Activated CD4-positive, alpha-beta T cell treated with anti-CD3 and anti-CD28 coated beads, Interleukin-2, amount 10 ng/mL, durations not matched to agents 7 days and 5 days (primary cell): ENCODE measurements at places on chromosomes 6 and 20.

DNA sequence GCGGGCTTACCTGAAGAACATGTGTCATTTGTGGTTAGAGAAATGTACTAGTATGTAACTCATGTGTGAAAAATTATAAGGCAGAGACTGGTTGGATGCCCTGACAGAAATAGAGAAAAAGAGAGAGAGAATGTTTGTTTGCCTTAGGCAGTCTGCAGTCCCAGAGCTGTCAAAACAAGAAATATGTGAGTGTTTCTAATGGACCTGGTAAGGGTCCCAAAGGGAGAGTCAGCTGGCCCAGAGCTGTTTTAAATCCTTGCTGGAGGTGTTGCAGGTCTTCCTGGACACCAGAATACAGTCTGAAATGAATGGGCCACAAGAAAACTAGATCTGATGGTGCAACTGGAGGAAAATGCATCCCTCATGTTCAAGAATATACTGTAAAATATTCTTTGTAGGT is 158.3 kb upstream of the OGFRL1 start:
- no peak for DNase-seq
- no peak overlapping the region for H3K27ac ChIP-seq
- no peaks in the 10 kb centered on the region for H3K36me3 ChIP-seq
- H3K4me1 ChIP-seq, result no peaks in the 10 kb centered on the region
- H3K4me3 ChIP-seq, result no peak overlapping the region
- no peaks in the 10 kb centered on the region for H3K27me3 ChIP-seq

DNA sequence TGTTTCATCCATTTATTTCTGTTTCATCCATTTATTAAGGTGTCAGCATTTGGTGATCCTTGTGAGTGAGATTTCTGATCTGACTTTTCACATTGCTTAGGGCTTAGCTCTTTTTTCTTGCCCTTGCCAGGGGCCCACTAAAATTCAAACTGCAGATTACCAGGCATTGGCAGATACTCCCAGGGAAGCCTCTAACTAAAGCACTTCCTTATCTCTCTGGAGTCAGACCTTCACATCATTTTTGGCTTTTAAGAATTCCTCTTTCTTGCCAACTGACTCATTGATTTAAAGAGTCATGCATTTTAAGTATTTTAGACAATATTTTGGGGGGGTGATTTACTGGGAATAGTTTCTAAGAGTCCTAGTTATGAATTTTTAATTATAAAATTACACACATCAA is 2.6 kb upstream of the WFDC8 start:
- H3K4me3 ChIP-seq, result no peak overlapping the region
- H3K27ac ChIP-seq, result no peak overlapping the region
- no peak for DNase-seq
- H3K27me3 ChIP-seq, result peaks cover 32% of the 10 kb centered on the region

GRCh38 chr6:88670369-88670768 is 293.0 kb downstream of the RNGTT start:
- H3K36me3 ChIP-seq, result peaks cover 40% of the 10 kb centered on the region
- no peak for DNase-seq
- H3K27ac ChIP-seq, result no peak overlapping the region
- no peaks in the 10 kb centered on the region for H3K27me3 ChIP-seq
- no peaks in the 10 kb centered on the region for H3K4me1 ChIP-seq
- no peak overlapping the region for H3K4me3 ChIP-seq

- no peak for DNase-seq
- no peaks in the 10 kb centered on the region for H3K27me3 ChIP-seq
- H3K27ac ChIP-seq, result no peak overlapping the region
- H3K4me1 ChIP-seq, result peaks cover 6% of the 10 kb centered on the region
- H3K36me3 ChIP-seq, result no peaks in the 10 kb centered on the region
- no peak overlapping the region for H3K4me3 ChIP-seq
These were observed 187.4 kb upstream of the SNX9 start for GRCh38 chr6:157635388-157636244.

DNA sequence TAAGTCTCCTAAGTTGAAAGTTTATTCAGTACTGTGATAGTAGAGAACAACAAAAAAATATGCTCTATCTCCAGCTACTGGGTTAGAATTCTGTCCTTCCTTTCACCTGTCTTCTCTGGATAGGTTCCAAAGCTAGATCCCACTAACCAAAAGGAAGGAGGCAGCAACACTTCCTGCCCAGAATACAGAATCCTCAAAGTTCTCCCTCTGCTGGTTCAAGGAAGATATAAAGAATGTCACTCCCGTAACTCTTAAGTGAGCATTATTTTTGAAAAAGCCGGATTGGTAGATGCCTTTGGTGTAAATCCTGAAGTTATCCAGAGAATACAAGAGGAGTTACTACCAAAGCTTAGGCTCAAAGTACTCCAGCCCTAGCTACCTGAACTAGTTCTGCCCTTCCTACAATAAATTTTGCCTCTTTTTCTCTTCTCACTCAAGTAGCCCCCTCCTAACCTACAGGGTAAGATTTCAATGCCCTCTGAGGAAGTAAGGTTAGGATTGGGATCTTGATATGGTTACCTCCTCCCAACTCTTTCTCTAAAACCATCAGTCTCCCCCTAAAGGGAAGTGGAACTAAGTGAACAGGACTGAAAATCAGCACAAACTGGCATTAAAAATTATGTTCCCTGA is 26.0 kb upstream of the CRIP3 start:
- peaks cover 4% of the 10 kb centered on the region for H3K36me3 ChIP-seq
- peaks cover 16% of the 10 kb centered on the region for H3K4me1 ChIP-seq
- H3K27me3 ChIP-seq, result no peaks in the 10 kb centered on the region

DNA sequence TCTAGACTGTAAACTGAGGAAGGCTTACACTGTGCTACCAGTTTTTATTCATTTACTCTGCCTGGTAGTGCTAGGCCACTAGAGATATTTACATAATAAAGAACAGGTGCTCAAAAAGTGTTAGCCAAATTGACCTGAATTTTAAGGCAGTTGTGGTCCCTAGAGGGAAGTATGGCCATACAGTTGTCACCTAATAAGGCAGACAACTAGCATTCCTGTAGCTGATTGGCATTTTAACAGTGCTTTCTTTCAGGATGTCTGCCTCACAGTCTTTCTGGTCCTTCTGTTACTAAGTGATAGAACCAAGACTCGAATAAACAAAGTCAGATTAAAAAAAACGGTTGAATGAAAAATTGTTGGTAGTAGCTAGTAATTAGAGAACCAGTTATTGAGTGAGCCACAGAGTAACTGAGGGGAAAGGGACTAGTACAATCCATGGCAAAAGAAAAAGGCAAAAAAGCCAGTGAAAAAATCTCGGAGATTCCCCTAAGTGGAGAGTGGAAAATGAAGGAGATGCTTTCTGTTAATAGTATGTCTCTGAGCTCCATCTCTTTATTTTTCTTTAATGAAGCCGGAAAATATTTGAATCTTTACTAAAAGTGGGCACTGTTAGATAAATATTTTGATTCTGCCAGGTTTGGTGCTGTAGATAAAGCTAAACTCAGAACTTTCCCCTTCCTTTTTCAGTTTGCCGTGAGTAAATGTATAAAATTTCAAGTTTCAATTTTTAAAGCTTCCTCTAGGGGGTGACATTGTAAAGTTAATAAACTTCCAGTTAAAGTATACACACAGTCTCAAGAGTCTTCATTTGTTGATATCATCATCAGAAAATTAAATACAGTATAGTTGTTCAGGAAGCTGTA is 9.1 kb downstream of the VTA1 start:
- no peak overlapping the region for H3K27ac ChIP-seq
- no peaks in the 10 kb centered on the region for H3K27me3 ChIP-seq
- H3K36me3 ChIP-seq, result peaks cover 4% of the 10 kb centered on the region
- peaks cover 21% of the 10 kb centered on the region for H3K4me1 ChIP-seq
- no peak for DNase-seq

GRCh38 chr6:117559299-117559698 is 43.0 kb downstream of the GOPC start:
- H3K27me3 ChIP-seq, result peaks cover 6% of the 10 kb centered on the region
- H3K27ac ChIP-seq, result no peak overlapping the region

DNA sequence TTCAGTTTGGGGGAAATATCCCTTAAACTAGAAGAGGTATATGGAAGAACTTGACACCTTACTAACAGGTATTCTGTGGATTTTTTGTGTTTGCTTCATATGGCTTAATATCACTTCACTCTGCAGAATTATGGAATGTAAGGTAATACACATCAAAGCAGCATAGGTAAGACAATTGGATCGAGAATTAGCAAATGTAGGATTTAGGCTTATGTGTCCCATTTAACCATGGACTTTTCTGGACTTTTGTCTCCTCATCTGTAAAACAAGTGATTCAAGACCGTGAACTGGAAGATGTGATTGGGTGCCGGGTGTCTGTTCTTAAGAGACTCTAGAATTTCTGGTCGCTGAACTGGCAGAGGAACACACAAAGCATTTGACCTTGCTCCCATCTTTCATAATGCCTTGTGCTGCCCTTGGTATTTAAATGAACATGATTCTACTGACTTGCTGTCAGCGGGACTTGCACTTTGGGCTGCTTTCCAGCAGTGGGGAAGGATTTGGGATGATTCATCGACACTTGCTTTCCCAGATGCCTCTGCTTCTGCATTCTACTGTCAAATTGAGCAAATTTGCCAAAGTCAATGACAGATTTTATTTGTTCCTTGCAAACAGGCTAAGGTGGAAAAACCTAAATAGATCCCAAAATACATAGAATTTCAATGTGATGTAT is 199.8 kb downstream of the PLCB1 start:
- no peak for DNase-seq
- no peaks in the 10 kb centered on the region for H3K4me1 ChIP-seq
- H3K36me3 ChIP-seq, result no peaks in the 10 kb centered on the region
- H3K27ac ChIP-seq, result no peak overlapping the region
- no peaks in the 10 kb centered on the region for H3K27me3 ChIP-seq

GRCh38 chr20:2825761-2826160 is 9.6 kb downstream of the TMEM239 start:
- H3K27ac ChIP-seq, result no peak overlapping the region
- no peaks in the 10 kb centered on the region for H3K36me3 ChIP-seq
- peaks cover 47% of the 10 kb centered on the region for H3K27me3 ChIP-seq
- DNase-seq, result no peak

DNA sequence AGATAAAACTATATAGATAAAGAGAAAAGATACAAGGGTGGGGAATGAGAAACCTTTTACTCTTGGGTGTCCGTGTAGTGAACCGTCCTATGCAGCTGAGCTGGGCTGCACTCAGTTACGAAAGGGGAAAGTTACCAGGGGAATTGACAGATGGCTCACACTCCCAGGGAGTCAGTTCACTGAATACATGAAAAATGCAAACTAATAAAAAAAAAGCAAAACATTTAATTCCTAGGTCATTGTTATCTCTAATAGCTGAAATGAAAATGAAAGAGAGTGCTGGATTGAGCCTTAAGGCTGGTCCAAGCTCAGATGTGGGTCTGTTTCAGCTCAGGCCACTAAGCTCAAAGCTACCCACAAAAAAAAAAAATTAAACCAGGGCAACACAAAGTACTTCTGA is 138.0 kb downstream of the THBS2 start:
- H3K4me3 ChIP-seq, result no peak overlapping the region
- H3K27me3 ChIP-seq, result peaks cover 5% of the 10 kb centered on the region
- no peaks in the 10 kb centered on the region for H3K4me1 ChIP-seq
- no peak for DNase-seq
- no peaks in the 10 kb centered on the region for H3K36me3 ChIP-seq
- H3K27ac ChIP-seq, result no peak overlapping the region

- peaks cover 7% of the 10 kb centered on the region for H3K36me3 ChIP-seq
- H3K27ac ChIP-seq, result no peak overlapping the region
- no peaks in the 10 kb centered on the region for H3K27me3 ChIP-seq
- no peak for DNase-seq
These were observed 94.1 kb downstream of the MAN1A1 start for GRCh38 chr6:119255492-119255891.

- no peak overlapping the region for H3K4me3 ChIP-seq
- no peak for DNase-seq
- H3K36me3 ChIP-seq, result no peaks in the 10 kb centered on the region
- peaks cover 7% of the 10 kb centered on the region for H3K27me3 ChIP-seq
These were observed 105.4 kb upstream of the AKIRIN2 start for GRCh38 chr6:87807475-87807874.

- no peaks in the 10 kb centered on the region for H3K36me3 ChIP-seq
- peaks cover 39% of the 10 kb centered on the region for H3K27me3 ChIP-seq
- H3K27ac ChIP-seq, result no peak within 1 kb of the TSS
- DNase-seq, result no peak
- H3K4me3 ChIP-seq, result peak within 1 kb of the TSS; percentile 3
- H3K4me1 ChIP-seq, result peaks cover 8% of the 10 kb centered on the region
These were observed at the start of gene RFX6 for GRCh38 chr6:116876635-116877611. Gene RFX6 (plus strand): TSS chr6:116877242. CDS start chr6:116877276, 34 bp downstream.

GRCh38 chr6:122677406-122677805 is 67.2 kb downstream of the PKIB start:
- H3K27ac ChIP-seq, result no peak overlapping the region
- no peaks in the 10 kb centered on the region for H3K36me3 ChIP-seq
- H3K27me3 ChIP-seq, result peaks cover 6% of the 10 kb centered on the region
- no peak overlapping the region for H3K4me3 ChIP-seq

DNA sequence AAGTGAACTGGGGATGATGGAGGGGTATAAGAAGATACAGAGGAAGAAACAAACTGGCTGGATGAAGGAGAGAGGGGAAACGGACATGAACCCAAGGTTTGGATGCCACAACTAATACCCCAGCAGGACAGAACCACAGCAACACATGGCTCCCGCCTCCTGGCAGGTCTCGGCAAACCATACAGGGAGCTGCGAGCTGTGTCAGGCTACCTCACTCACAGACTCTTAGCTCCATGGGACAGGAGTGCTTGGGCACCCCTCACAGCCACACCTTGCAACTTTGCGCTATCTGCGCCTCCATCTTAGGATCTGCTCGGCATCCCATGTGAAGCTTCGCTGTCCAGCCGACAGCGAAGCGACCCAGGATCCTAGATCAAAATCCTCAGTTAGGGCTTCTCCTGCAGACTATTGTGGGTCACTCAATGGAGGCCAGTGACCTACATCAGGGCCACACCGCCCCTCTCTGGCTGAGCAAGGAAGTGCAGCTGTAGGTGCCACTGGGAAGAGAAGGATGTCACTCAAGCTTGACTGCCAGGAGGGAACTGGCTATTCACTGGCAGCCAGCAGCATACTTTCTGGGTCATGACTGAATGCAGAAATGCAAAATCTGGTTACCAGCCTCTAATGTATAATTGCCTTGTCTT is 174.4 kb upstream of the RIN2 start:
- H3K27me3 ChIP-seq, result no peaks in the 10 kb centered on the region
- no peak overlapping the region for H3K4me3 ChIP-seq
- no peaks in the 10 kb centered on the region for H3K4me1 ChIP-seq
- peak; percentile 28 for DNase-seq
- H3K36me3 ChIP-seq, result no peaks in the 10 kb centered on the region

- H3K4me1 ChIP-seq, result peaks cover 48% of the 10 kb centered on the region
- peak within 1 kb of the TSS; percentile 100 for H3K4me3 ChIP-seq
- peak; percentile 73 for DNase-seq
- H3K36me3 ChIP-seq, result peaks cover 38% of the 10 kb centered on the region
These were observed at the start of gene GPSM3 for GRCh38 chr6:32192608-32193039. Gene GPSM3 (minus strand): TSS chr6:32192643. CDS start chr6:32192513, 130 bp downstream.

DNA sequence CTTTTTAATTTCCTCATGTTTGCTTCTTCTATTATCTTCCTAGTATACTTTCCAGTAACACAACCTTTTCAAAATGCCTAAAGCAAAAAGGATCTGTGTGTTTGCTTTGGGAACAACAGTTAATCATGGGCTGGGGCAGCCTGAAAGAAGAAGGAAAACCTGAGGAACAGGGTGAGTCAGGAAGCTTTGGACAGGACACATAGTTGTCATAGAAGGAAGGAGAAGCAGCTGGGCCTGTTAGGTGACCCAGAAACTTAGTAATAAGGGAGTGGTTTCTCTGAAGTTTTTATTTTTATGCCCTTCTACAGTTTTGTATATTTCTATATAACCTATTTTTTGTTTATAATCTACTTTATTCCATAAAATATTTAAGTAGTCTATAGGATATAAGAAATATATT is 61.4 kb downstream of the CD24 start:
- peaks cover 1% of the 10 kb centered on the region for H3K27me3 ChIP-seq
- no peaks in the 10 kb centered on the region for H3K4me1 ChIP-seq
- DNase-seq, result no peak

GRCh38 chr20:24303393-24304170 is 165.8 kb upstream of the SYNDIG1 start:
- H3K4me3 ChIP-seq, result no peak overlapping the region
- peaks cover 8% of the 10 kb centered on the region for H3K27me3 ChIP-seq
- H3K4me1 ChIP-seq, result peaks cover 4% of the 10 kb centered on the region
- no peak overlapping the region for H3K27ac ChIP-seq
- peak; percentile 23 for DNase-seq
- H3K36me3 ChIP-seq, result no peaks in the 10 kb centered on the region
